T-helper 1 cell (primary cell): ENCODE measurements at places on chromosomes 7 and 10.

- DNase-seq = no peak
Measured at GRCh38 chr10:3867454-3868270, 82.7 kb upstream of the KLF6 start.

DNA sequence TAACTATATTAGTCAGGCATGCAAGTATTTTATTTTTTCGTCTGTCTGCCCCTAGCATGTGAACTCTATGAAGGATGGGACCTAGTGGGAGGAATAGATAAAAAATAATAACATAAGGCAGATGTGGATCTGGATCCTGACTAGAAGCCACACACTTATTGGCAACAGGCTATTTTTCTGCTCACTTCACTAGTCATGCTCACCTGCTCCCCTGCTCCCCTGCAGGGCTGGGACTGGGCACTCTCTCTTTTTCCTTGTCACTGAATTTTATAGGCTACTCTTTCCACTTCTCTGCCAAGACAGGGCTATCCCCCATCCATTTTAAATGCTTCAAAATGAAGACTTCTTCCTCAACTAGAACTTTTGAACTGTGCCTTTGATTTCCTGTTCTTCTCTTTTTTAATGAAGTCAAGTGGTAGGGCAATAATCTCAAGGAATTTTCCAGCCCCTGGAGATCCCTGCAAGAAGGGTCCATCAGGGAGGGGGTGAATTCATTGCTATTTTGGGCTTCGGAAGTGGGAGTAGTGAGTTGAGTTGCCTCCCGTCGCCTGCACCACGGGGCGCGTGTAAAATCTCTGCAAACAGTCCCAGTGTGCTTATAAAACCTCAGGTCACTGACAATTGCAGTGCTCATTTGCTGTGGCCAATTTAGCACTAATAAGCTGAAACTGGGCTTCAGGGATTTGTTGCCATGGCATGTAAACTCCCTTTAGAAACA is 156.7 kb upstream of the NPVF start:
- DNase-seq = no peak

- no peak for DNase-seq
Measured at GRCh38 chr10:59879363-59879913, 26.9 kb downstream of the CCDC6 start.

DNA sequence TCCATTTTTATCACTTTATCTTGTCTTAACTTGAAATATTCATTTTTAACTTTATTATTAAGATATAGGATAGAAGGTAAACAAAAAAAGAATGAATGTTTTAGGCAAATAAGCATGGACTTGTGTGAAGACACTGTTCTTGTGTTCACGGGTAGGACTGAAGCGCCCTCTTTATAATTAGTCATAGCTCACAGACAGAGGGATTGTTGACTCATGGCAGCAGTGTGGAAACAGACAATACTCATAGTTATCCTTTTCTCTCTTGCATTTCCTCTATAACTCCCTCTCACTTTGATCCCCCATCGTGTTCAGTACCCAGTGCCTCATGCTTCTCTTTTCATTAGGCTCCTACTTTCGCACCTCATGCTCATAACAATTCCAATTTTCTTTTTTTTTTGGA is 731.8 kb downstream of the PHTF2 start:
- DNase-seq = no peak

GRCh38 chr10:28551086-28551485 is 18.2 kb downstream of the WAC start:
- DNase-seq = no peak

DNA sequence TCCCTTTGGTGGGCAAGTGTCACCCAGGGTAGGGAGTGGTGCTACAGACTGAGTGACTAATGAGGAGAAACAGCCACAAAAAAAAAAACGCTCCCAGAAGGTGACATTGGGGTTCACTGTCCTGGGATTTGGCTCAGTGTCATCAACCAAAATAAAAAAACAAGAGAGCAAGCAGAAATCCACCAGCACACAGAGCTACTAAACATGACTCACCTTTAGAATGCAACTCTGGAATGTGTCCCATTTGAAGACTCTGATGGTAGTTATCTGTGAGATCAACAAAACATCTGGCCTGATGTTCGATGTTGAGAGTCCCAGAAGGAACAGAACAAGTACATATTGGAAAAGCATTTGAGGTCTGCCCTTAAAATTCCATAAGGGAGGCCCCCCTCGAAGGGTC is 200.3 kb upstream of the LYZL2 start:
- DNase-seq = no peak

DNA sequence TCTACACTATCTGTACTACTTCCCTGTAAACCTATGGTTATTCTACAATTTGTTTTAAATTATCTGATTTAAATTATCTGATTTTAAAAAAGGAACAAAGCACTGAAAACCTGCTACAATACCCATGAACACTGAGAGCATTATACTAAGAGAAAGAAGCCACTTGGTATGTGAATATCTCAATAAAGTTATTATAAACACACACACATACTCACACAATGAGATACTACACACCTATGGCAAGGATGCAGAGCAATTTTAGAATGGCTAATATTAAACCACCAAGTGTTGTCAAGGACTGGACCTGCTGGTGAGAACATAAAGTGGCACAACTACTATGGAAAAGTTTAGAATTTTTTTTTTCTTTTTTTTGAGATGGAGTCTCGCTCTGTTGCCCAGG is 82.7 kb downstream of the IGF2BP3 start:
- DNase-seq = no peak

DNA sequence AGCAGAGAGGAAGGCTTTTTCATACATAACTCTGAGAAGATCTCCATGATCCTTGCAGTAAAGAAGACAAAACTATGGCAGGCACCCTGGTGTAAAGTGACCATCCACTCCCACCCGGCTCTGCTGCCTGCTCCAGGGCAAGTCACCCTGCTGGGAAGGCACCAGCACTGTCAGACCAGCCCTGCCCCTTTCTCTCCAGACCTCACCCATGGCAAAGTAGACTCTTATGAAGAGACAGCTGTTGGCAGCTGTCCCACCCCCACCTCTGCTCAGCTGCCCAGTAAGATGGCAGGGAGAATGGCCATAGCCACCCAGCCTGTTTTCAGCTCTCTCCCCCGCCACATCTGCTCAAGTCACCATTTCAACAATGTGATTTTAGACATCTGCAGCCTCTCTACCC is 8.6 kb upstream of the ZMIZ2 start:
- no peak for DNase-seq

GRCh38 chr10:96949039-96949683 is 117.1 kb downstream of the LCOR start:
- DNase-seq = no peak

GRCh38 chr10:78454123-78454645 is 420.5 kb downstream of the RPS24 start:
- no peak for DNase-seq

GRCh38 chr7:27305854-27306253 is 63.3 kb downstream of the EVX1 start:
- DNase-seq = no peak

- no peak for DNase-seq
Measured at GRCh38 chr10:101663097-101663496, 31.9 kb downstream of the FBXW4 start.

GRCh38 chr10:689452-690371 is at the start of gene DIP2C:
Gene DIP2C (minus strand): TSS chr10:689668. CDS start chr10:689578, 90 bp downstream.
- DNase-seq = no peak

DNA sequence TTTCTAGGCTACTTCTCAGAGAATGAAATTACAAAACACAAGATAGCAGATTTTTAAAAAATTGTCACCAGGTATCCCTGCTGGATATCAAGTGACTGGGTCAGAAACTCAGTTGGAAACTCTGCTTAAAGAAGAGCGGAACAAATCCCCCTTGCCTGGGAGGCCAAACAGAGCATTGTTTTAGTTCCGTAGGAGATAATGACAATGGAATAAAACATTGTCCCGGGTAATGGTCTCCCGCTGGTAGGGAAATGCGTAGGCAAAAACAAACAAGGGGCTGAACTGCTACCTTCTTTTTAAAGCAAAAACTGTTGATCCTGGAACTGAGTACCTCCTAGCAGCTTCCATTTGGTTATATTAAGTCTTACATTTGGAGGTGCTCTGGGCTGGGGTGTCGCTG is 21.3 kb upstream of the VAX1 start:
- no peak for DNase-seq

- DNase-seq = no peak
Measured at GRCh38 chr7:7793921-7794320, 75.5 kb upstream of the RPA3 start.

DNA sequence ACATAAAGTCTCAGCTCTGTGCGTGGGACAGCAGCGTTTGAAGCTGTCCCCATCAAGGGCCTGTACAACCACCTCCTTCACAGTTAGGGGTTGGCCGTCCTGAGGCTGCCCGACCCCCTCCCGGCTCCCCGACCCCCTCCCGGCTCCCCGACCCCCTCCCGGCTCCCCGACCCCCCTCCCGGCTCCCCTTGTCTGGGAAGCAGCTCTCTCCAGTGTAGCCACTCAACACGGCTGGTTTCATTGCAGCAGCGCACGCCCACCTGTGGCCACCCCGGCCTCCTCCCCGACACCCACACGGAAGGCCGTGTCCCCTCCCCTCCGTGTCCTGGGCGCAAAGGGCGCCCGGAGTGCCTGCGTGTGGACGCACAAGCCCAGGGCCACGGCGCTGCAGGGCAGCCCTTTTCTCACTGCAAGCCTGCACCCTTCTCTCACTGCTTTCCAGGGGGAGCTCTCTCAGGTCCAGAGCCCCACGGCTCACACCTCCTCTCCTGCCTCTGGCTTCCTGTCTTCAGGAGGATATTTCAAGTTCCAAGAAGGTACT is 20.9 kb upstream of the FAM20C start:
- DNase-seq = no peak

GRCh38 chr10:63583909-63584724 is 62.9 kb downstream of the REEP3 start:
- DNase-seq = no peak

DNA sequence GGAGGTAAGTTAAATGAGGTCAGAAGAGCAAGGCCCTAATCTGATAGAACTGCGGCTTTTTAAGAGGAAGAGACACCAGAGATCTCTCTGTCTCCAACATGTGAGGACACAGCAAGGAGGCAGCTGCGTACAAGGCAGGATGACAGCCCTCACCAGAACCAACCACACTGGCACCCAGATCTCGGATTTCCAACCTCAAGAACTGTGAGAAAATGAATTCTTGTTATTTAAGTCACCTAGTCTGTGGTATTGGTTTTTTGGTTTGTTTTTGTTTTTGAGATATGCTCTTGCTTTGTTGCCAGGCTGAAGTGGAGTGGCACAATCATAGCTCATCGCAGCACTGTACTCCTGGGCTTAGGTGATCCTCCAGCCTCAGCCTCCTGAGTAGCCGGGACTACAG is 127.2 kb downstream of the DLG5 start:
- DNase-seq = no peak

- peak; percentile 65 for DNase-seq
Measured at GRCh38 chr10:100997360-100998182, 2.0 kb upstream of the LZTS2 start.

- DNase-seq = no peak
Measured at GRCh38 chr7:21104124-21104500, 317.4 kb upstream of the SP8 start.
